RPMI7951 (cell line): ENCODE measurements at places on chromosomes 4 and X. TPM values are rescaled to one million over a fixed set of nuclear protein-coding genes. Genes with fewer than 3 reads are reported as not detected.

DNA sequence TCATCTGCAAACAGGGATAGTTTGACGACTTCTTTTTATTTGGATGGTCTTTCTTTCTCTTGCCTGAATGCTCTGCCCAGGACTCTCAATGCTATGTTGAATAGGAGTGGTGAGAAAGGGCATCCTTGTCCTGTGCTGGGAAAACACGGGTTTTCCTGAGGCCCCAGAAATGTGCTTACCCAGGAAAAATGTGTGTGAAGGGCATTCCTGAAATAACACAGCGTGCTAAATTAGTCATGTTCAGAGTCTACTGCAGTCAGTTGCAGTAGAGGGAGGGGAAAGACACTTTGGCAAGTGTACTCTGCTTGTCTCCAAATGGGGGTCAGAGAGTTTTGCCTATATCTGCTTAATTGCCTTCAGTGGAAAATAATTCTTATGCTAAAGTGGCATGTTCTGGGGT, 153.9 kb downstream of the CCNG2 start:
- peak; percentile 5 for DNase-seq

DNA sequence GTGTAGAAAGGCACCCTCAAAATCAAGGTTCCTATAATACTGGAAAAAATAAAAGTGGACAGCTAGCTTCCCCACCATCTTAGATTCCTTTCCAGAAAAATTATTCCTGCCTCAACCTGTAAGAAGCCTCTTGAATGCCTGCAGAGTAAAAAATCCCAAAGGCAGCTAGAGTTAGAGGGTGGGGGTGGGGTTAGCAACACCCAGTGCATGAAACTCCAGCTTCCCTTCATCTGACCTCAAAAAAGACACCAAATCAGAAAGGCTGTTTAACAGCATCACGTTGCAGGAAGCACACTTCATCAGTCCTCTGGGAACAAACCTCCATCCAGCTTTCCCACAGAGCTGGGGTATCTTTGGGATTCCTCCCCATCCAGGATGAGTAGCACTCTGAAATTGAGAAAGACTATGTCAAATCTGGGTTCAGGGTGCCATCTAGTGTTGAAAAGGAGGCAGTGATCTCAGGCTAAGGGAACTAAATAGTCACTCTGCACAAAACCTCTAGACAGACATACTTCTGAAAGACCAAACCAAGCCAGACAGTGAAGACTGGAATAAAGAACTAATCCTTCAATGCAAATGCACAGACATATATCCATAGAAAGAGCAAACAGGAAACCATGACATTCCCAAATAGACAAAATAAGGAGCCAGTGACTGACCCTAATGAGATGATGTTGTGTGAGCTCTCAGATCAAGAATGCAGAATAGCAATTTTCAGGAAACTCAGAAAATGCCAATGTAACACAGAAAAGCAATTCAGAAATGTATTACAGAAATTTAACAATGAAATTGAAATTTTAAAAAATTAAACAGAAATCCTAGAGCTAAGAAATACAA, 97.9 kb downstream of the ARHGEF9 start:
- DNase-seq: peak; percentile 47

DNA sequence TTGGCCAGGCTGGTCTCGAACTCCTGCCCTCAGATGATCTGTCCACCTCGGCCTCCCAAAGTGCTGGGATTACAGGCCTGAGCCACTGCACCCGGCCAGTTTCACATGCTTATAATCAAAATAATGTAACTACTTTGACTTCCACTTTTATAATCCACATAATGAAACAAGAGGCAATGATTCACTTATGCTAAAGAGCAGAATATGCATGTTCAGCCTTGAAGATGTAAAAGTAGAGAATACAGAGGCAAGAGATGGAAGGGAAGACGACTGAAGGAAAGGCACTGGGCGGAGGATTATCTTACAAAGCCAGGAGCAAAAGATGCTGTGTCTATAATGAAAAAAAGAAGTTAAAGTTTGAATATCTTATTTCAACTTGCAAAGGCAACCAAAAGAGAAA, 13.3 kb upstream of the ZNF518B start:
- DNase-seq: no peak

- DNase-seq: no peak
These were observed 9.0 kb downstream of the RNF150 start for GRCh38 chr4:141124224-141124623.

Gene SSX3
- total RNA-seq: not detected in 2 replicates

- DNase-seq: no peak
These were observed 2.0 kb downstream of the ANTXR2 start for GRCh38 chr4:80070880-80071603.

GRCh38 chr4:133618963-133619362, 469.9 kb downstream of the PCDH10 start:
- no peak for DNase-seq

GRCh38 chr4:93710847-93711430, 117.6 kb upstream of the ATOH1 start:
- no peak for DNase-seq

- DNase-seq: no peak
These were observed 28.9 kb downstream of the PDK3 start for GRCh38 chrX:24493740-24494581.

GRCh38 chr4:151671541-151672059, 89.2 kb downstream of the GATB start:
- no peak for DNase-seq

- peak; percentile 86 for DNase-seq
These were observed 103.8 kb upstream of the LEF1 start for GRCh38 chr4:108272561-108272960.

GRCh38 chr4:15402146-15402545, 25.7 kb upstream of the C1QTNF7 start:
- no peak for DNase-seq

- DNase-seq: peak; percentile 64
These were observed 85.2 kb downstream of the PLAC1 start for GRCh38 chrX:134572816-134573682.

DNA sequence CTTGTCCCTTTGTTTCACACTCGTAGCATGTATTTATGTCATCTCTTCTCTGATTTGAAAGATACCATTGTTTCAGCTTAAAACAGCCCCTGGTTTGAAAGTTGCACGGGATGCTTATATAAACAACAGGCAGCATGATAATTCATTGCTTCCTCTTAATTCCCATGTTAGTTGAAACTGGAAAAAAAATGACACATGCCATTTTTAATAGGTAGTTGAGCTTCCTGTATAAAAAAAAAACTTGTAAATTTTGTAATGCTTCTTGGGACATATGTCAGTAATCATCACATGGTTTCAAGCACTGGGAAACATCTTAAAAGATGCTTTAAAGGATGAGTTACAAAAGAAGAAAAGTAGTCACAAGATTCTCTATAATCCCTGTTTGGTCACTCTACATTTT, 243.0 kb downstream of the PALLD start:
- DNase-seq: no peak

GRCh38 chrX:69182818-69183380, 17.6 kb upstream of the PJA1 start:
- peak; percentile 59 for DNase-seq

- DNase-seq: no peak
These were observed at the start of gene ASB12 for GRCh38 chrX:64230123-64230970. Gene ASB12, minus strand, starts transcription at chrX:64230607. Its CDS starts 4,957 bp downstream, at chrX:64225650.

DNA sequence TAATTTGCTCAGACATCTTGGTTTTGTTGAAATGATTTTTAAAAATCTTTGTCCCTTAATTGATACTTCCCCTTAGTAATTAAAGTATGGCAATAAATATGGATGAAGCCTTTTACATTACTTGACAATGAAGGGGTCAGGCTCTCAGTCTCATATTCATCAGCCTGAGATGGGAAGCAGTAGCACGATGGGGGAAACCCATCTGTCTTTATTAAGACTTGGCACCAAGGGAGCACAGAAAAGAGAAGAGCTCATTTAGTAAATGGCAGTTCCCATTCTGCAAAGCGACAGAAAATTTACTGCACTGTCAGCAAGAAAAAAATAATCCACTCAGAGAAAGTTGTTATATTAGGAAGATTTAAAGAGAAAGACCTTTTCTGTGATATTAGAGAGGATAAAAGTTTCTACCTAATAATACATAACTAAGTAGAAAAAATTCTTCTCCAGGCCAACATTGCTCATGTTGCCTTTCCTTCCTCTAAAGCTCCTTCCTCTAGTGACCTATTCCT, 7.9 kb upstream of the SERTM2 start:
- DNase-seq: no peak

- DNase-seq: no peak
These were observed 55.4 kb upstream of the TRO start for GRCh38 chrX:54865208-54865607.

- DNase-seq: no peak
These were observed 33.9 kb downstream of the WDR1 start for GRCh38 chr4:10082459-10083272.

Gene GAGE12E
- not detected in 2 replicates for total RNA-seq

GRCh38 chr4:76697129-76697803, 200.7 kb downstream of the SOWAHB start:
- DNase-seq: no peak

DNA sequence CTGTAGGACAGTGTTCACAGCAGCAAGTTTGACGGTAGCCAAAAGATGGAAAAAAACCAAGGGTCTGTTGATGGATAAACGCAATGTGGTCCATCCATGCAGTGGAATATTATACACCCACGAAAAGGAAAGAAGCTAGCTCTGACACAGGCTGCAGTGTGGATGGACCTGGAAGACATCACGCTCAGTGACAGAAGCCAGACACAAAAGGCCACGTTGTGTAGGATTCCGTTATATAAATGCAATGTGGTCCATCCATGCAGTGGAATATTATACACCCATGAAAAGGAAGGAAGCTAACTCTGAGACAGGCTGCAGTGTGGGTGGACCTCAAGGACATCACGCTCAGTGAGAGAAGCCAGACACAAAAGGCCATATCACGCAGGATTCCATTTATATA, 105.5 kb upstream of the SHOX start:
- no peak for DNase-seq

Gene CABS1
- not detected in 2 replicates for total RNA-seq

- peak; percentile 46 for DNase-seq
These were observed 151.3 kb upstream of the TTC29 start for GRCh38 chr4:147096667-147097604.

- no peak for DNase-seq
These were observed 21.4 kb downstream of the SH3RF1 start for GRCh38 chr4:169249214-169249973.

DNA sequence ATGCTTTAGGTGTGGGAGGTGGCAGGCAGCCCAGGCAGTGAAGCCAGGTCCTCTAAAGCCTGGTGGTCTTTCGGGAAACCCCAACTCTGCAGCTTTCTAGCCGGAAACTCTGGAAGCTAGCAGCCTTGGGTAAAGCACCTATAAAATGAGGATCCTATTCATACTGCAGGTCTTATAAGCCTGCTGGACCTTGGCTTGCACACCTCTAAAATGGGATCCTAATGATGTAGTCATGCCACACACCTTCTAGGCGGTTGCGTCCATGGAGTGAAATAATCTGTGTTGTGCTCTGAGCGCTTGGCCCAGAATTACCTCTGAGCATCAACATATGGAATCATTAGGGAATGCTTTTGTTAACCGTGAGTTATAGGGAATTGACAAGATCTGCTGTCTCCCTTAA, 36.0 kb upstream of the STS start:
- no peak for DNase-seq

Gene TLL1
- total RNA-seq: 0.20 TPM in 1 of 2 replicates, not detected in the other

Gene PABPC1L2B
- not detected in 2 replicates for total RNA-seq

DNA sequence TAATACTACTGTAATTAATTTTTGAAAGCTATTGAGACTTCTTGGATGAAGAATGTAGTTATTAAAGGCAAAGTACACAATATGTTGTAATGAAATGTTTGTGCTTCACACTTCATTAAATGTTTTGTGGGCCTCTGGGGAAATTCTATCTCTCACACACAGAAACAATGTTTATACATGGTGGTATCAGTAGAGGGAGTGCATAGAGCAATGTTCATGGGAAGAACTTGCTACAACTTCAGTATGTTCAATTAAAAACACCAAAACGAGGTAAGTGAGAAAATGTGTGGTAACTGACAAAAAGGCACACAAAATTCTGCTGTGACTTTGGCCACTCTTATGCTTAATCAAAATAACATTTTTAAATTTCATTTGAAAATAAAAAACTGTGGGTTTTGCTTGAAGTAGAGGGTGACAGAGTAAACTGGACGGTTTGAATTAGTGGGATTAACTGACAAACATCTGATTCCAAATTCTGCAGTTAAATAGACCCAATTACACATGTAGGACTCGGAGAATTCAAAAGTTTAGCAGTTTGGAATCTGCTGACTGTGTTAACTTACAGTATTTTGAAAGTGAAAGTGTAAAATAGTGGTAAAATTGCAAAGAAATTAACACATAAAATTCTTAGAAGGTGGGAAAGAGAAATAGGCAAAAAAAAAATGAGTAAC, 111.4 kb upstream of the TTC29 start:
- peak; percentile 31 for DNase-seq

DNA sequence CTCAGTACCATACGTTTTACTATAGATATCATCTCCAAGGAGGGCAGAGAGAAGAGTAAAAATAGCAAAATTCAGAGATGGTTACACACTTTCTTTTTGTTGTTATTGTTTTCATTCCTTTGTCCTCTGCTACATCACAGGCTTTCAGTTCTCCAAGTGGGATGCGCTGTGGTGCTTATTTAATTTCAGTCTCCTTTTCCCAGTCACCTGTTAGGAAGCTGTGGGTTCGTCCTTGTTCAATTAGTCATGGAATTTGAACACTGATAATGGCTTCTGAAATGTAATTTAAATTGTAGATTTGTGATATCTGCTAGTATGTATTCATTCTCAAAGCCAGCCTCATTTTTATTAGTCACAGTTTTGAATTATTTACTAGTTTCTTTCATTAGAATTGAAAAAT, 38.8 kb upstream of the DHRSX start:
- no peak for DNase-seq

Gene RPGR
- total RNA-seq: 8.8 and 10.2 TPM in 2 replicates

Gene VEGFD
- 0.12 and 0.39 TPM in 2 replicates for total RNA-seq

GRCh38 chr4:56575820-56576429, 70.3 kb downstream of the ARL9 start:
- DNase-seq: peak; percentile 24

- DNase-seq: peak; percentile 46
These were observed 5.2 kb upstream of the TMEM156 start for GRCh38 chr4:39037491-39037825.

DNA sequence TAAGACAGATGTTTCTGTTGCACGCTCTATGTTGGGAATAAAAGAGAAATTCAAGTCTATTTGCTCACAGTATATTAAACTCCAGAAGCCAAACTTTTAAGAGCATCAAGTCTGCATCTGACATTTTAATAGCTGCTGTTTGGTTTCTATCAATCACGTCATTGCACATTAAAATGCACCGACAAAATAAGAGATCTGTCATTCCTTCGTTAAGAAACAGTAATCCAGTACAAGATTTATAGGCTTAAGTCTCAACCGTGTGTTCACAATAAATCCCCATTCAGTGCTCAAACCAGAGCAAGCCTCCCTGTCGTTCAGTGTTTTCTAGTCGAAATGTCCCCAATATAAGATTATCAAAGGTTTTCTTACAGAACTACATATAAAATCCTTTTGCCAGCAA, 89.0 kb upstream of the BMPR1B start:
- no peak for DNase-seq
